ENCODE measurements at places on chromosomes 12 and 14.

GRCh38 chr12:47274760-47275159, 195.0 kb upstream of the AMIGO2 start:
- no peak for DNase-seq

- DNase-seq: no peak
Observed at GRCh38 chr12:105945880-105946279, 192.9 kb downstream of the NUAK1 start.

- DNase-seq: no peak
Observed at GRCh38 chr12:94152292-94153078, 4.1 kb downstream of the PLXNC1 start.

DNA sequence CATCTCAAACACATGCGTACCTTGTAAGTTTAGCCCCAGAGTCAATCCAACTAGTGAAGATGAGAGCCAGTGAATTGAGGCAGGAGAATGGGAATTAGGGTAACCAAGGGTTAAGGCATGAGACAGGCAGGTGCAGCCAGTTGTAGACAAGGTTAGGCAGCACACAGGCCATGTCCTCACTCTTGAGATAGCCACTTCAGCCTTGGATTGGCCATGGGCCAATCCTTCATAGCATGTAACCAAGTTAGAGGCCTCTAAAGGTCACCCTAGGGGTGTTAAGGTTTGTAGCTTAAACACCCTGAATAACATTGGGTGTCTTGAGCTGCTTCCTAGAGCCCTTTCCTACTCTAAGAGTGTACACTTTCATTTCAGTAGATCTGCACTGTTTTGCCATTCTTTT, 208.2 kb upstream of the RBM19 start:
- DNase-seq: no peak

DNA sequence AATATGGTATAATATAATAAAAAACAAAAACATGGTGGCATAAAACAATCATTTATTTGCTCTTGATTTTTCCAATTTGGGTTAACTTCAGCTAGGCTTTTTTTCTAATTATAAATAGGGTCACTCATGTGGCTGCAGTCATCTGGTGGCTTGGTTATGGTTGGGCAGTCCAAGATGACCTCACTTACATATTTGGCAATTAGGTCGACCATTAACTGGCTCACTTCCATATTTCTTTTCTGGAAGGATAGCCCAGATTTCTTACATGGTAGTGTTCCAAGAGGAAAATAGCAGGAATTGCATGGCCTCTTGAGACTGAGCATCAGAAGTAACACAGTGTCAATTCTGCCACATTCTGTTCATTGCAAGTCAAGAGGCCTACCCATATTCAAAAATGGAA, 153.4 kb downstream of the FUT8 start:
- DNase-seq: no peak

- no peak for DNase-seq
Observed at GRCh38 chr12:10147714-10148403, 17.9 kb upstream of the CLEC7A start.

DNA sequence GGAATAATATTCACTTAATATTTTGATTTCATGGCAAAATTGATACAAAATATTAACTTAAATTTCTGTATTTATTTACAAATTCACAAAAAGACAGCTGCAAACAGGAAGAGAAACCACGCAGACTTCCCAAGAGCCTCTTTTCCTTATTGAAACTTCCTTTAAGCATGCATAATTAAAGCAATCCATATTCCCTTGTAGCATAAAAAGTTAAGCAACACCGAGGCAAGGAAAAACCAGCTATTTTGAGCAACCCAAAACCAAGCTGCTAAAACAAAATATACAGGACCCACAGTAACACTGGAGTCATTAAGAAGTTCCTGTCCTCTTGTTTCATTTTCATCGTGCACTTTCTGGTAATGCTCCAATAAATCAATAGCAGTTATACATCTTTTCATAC, 58.0 kb downstream of the EEA1 start:
- no peak for DNase-seq

GRCh38 chr12:128661226-128661569, 162.6 kb downstream of the SLC15A4 start:
- no peak for DNase-seq
